ENCODE measurements at places on chromosomes 1 and 21.

DNA sequence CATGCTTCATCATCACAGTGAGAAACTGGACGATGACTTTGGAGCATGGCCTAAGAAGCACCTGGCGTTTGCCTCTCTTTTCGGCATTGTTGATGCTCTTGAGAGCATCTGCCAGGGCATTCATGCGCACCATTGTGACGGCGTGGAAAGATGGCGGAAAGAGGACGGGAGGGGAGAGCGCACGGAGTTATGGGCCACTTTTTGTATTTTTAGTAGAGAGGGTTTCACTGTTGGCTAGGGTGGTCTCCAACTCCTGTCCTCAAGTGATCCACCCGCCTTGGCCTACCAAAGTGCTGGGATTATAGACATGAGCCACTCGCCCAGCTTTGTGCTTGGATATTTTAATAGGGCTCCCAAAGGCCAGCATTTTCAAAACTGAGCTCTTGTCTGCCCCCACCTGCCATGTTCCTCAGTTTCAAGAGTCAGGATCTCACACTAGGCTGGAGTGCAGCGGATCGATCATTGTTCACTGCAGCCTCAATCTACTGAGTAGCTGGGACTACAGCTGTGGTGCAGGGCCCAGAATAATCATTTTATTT lies 5.3 kb downstream of the RPS8 start:
- no peak for DNase-seq

- DNase-seq = no peak
These were observed 196.9 kb upstream of the ETV3 start for GRCh38 chr1:157335056-157335455.

GRCh38 chr21:32112195-32112594 lies 166.7 kb downstream of the MIS18A start:
- DNase-seq = no peak

GRCh38 chr1:157136133-157136532 lies 2.1 kb downstream of the ETV3 start:
- DNase-seq = no peak

GRCh38 chr1:162847839-162848453 lies 13.0 kb downstream of the CCDC190 start:
- peak; percentile 6 for DNase-seq

- no peak for DNase-seq
These were observed 47.0 kb downstream of the MRPL39 start for GRCh38 chr21:25560271-25560685.

- no peak for DNase-seq
These were observed 29.1 kb upstream of the GRHL3 start for GRCh38 chr1:24289937-24290595.

GRCh38 chr1:98018074-98018473 lies 97.2 kb upstream of the DPYD start:
- DNase-seq = no peak

GRCh38 chr1:93338387-93339146 lies 7.1 kb upstream of the DR1 start:
- DNase-seq = no peak

- DNase-seq = no peak
These were observed 67.5 kb upstream of the RNPC3 start for GRCh38 chr1:103457886-103458455.

DNA sequence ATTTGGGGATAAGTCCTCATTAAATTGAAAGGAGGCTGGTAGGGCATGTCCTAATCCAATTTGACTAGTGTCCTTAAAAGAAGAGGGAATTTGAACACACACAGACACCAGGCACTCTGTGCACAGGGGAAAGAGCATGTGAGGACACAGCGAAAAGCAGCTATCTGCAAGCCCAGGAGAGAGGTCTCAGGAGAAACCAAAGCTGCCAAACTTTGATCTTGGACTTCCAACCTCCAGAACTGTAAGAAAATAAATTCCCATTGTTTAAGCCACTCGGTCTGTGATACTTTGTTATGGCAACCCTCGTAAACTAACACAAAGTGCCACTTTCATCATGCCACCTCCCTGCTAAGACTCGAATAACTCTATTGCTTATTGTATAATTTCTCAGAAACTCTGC lies 13.8 kb downstream of the PLA2G4A start:
- DNase-seq = no peak

DNA sequence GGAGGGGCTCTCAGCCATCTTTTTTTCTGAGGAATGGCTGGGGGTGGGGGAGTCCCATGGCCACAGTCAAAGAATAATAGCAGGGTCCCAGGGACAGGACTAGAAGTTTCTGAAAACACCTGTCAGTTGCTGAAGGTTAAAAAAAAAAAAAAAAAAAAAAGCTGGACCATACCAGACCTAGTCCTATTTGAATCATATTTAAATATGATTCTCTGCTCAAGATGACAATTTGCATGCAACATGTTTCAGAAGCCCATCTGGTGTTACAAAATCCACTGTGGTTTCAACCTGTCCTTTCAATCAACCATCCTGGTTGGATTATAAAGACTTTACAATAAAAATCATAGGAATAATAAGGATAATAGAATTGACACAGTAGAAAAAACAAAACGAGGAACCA lies 153.7 kb downstream of the TENT5C start:
- DNase-seq = no peak

DNA sequence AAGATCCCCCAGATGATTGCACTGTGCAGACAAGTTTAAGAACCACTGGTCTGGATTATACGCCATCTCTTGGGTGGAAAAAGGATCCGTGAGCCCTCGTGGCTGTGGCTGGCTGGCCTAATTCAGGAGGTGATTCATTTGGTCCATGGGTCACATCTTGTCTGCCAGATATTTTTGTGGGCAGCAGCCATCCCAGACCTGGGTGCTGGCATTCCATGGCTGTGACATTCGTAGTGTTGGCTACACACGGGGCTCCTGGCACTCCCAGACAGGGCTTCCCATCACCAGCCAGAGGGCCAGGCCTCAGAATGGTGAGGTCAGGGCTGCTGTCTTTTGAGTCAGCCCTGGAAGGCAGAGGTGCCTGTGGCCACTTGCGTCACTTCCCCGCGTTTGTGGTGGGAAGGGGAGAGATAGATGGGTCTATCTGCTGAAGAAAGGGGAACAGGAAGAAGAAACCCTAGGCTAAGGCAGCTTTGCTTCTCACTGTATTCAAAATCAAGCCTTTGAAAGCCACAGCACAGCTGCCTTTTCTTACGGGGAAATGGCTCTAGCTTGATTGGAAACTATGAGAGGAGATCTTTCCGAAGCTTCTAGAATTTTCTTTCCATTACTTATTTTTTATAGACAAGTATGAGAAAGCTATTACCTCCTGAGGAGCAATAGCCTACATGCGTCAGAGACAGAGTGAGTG lies 32.4 kb downstream of the EIF2D start:
- no peak for DNase-seq

GRCh38 chr1:185464777-185465176 lies 147.7 kb upstream of the IVNS1ABP start:
- no peak for DNase-seq

DNA sequence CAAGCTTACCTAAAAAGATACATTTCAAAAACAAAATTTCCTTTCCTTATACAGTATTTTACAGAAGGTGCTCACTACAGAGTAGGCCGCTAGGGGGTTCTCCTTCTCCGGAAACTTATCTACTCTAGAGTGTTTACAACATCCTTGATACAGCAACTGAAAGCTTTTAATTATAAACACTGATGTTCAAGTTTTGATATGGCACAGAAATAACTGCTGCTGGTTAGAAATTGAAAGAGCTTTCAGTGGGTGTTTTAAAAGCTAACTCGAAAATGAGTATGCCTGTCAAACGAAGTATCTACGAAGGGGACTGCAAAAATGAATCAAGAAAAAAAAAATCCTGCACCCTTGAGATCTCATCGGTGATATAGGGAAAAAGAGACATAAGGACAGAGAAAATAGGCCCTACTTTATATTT lies 1.0 kb downstream of the YOD1 start:
- DNase-seq = no peak

DNA sequence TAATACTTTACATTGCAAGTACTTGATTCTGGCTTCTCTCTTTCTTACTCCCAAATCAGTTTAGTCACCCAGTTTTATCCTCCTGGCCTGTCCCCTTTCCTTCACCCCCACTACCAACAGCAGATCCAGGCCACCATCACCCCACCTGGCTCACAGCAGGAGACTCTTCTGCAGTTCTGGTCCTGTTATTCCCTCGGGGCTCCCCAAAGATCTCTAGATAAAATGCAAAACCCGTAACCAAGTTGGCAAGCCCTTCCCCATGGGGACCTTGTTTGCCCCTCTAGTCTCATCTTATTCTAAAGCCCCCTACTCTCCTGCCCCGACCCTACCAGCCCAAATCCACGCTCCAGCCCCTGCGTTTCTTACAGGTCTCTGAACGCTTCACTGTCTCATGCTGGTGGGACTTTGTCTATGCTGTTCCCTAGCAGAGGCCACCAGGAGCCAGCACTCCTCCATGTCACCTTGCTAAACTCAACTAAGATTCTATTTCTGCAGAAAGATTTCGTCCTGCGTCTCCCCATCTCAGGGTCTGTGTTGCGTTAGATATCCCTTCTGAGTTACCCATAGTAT lies 4.0 kb downstream of the ABCG1 start:
- no peak for DNase-seq

- no peak for DNase-seq
These were observed 303.9 kb upstream of the DUSP10 start for GRCh38 chr1:222045786-222046185.

GRCh38 chr1:172719694-172720138 lies 60.8 kb downstream of the FASLG start:
- no peak for DNase-seq

DNA sequence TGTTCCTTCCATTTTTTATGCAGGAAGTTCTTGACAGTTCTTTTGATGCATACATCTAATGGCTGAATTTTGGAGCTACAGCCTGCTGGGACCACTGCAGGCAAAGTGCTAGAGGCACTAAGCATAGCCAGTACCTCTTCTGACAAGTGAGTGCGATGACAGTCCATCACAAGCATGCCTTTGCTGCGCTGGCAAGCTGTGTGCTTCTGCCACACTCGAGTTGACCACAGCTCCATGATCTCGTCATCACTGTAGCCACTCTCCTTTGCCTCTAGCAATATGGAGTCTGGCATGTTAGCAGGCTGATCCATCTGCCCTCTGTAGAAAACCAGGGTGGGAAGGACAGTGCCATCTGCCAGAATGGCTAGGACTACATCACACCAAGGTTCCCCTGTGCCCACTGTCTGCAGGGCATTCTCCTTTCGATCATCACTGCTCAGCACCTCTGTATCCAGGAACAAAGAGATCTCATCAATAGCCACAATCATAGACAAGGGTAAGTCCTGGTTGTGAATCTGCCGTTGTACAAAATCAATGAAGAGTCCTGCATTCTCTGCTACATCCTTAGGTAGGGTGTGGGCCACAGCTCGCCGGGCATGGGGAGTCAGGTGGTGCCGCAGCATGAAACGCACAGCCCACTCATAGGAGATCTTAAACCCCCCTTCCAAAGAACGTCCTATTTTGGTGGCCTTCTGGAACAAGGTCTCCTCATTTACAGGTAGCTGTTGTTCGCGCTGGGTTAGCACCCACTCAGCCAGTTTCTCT lies 6.0 kb downstream of the PSMB4 start:
- no peak for DNase-seq

- DNase-seq = no peak
These were observed 389.9 kb downstream of the PLPP3 start for GRCh38 chr1:56189454-56189853.

GRCh38 chr1:7586031-7586941 lies 184.8 kb upstream of the VAMP3 start:
- no peak for DNase-seq

GRCh38 chr1:194367121-194367520 lies 1180.7 kb upstream of the B3GALT2 start:
- no peak for DNase-seq

GRCh38 chr1:224554056-224554455 lies 62.1 kb upstream of the CNIH3 start:
- DNase-seq = no peak

DNA sequence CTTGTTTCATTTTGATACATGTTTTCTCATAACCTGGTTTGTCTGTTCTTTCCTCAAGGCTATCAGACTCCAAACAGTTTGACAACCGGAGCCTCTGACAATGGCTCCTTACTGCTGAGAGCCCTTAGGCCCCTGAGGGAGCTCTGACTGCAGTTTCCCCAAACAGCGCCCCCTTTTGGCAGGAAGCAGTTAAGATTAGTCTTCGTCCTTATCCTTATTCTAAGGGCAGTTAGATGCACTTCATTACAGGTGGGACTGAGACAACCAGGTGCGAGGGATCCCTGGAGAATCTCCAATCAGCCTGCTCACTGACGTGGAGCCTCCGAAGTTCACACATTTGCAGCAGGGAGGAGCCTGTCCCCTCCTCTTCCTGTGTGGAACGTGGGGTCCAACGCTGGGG lies 393.1 kb downstream of the BRINP3 start:
- DNase-seq = no peak

DNA sequence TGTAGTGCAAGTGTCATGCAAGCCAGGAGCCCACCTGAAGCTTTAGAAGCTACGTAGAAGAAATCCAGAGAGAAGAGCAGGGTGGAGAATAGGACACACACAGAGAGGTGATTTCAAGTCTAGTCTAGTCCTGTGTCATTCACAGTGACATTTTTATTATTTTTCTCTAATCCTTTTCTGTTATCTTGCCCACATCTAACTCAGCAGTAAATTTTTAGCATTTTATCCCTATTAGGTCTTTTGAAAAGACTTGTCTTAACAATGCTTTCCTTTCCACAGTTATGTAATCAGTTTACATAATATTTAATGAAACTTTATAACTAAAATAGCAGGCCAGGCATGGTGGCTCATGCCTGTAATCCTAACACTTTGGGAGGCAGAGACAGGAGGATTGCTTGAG lies 198.6 kb downstream of the ADGRL2 start:
- no peak for DNase-seq

GRCh38 chr1:12255913-12256312 lies 26.1 kb downstream of the VPS13D start:
- DNase-seq = no peak

GRCh38 chr1:202806845-202807450 lies 1.3 kb downstream of the KDM5B start:
- DNase-seq = no peak

- DNase-seq = no peak
These were observed 33.4 kb downstream of the DDX20 start for GRCh38 chr1:111789142-111789541.

GRCh38 chr1:205237526-205238484 lies 10.1 kb downstream of the TMCC2 start:
- DNase-seq = no peak

- DNase-seq = peak; percentile 27
These were observed 19.5 kb downstream of the MAP7D1 start for GRCh38 chr1:36175137-36176095.

Data from cerebellar nuclear complex (tissue), 1 donor.